ENCODE measurements at places on chromosomes 2 and 18. TPM values are rescaled to one million over a fixed set of nuclear protein-coding genes. Genes with fewer than 3 reads are reported as not detected.
A peak's percentile ranks its signal among the peaks of the same experiment; 100 is the strongest.

DNA sequence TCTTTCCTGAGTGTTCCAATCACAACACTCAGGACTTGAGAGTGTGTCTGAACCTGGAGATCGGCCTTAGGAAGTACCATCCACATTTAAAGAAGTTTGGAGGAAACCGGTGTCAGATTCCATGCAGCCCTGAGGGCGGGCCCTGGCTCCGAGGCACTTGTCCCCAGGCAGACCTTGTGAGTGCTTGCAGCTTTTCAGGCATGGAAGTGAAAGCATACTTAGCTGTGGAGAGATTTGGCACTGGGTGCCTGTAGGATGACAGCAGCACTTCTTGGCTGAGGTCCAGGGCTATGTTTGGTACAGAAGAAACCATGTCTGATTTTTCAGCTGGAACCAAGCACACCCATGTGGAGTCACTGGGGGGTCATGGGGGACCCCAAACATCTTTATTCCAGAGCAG, 230.8 kb downstream of the SEPTIN10 start:
- DNase-seq = no peak

The STPG4 gene
- 0.64 TPM for total RNA-seq

DNA sequence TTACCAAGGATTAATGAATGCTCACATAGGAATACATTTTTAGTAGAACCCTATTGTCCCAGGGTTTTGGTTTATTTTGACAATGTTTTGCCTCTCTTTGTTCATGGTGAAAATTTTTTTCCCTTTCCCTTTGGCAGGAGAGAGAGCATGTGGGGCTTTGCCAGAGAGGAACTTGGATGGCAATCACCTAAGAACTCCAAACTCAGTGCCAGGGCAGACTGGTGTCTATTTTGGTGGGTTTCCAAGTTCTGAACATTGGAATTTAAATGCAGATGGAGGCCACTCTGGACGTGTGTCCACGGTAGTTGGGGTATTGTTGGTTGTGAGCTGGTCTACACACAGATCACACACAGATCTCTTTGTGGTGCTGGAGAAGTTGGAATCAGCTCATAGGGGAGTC, 2091.1 kb upstream of the PIK3C3 start:
- DNase-seq = no peak

GRCh38 chr2:49831698-49832367, 677.5 kb upstream of the FSHR start:
- DNase-seq = no peak

The RRM2 gene
- 496 TPM for total RNA-seq

The BOK gene
- not detected for total RNA-seq

The CGREF1 gene
- 1.3 TPM for total RNA-seq

The EPAS1 gene
- 7.9 TPM for total RNA-seq

GRCh38 chr18:50277942-50278341, 3.4 kb downstream of the MBD1 start:
- DNase-seq = no peak

- no peak for DNase-seq
Observed at GRCh38 chr18:58335223-58335622, 291.2 kb downstream of the NEDD4L start.

DNA sequence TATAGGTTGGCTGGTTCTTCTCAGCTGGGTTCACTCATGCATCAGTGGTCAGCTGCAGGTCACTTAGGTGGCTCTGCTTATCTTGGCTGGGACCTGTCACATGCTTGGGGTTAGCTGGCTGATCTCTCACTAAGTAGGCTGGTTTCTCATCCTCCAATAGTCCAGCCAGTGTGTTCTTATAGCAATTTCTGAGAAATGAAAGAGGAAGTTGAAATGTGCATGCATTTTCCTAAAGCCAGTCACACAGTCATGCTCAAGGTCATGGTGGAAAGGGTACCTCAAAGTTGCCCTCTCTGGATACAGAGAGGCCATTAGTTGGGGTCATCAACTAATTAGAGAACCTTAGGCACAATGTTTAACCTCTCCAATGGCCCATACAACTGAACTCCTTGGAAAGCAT, 64.4 kb downstream of the KLHL29 start:
- no peak for DNase-seq

DNA sequence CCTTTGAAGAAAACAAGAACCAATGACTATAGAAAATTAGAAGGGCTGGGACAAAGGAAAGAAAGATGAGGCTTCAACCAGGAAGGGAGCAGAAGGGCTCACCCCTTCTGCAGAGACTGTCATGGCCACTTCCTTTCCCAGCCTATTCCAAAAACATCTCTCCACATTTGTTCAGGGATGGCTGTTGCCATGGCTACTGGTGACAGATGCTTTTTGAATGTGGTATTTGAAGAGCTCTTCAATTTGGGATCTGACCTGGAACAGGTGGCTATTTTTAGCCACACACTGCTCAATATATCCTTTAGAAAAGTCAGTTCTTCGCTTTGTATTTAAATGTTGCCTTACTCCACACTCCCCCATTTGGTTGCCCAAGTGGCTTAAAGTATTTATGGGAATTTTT, 64.1 kb upstream of the LCLAT1 start:
- no peak for DNase-seq

DNA sequence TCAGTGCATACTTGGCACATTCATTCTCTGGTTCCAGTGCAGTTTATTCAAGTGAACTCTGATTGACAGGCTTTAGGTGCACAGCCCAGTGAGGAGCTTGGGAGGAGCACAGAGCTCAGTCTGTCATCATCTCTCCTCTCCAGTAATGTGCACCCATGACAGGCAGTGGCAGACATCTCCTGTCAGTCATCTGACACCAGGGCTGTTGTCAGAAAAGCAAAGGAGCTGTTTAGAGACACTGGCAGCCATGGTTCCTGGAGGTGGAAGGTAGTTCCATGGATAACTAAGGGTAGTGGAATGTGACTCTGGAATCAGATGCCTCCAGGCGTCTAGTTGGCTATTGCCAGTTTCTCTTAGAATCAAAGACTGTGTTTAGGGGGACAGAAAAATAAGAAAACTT, 308.8 kb downstream of the DCDC2C start:
- no peak for DNase-seq

The MC5R gene
- not detected for total RNA-seq

The ATOH8 gene
- total RNA-seq = 0.12 TPM

- no peak for DNase-seq
Observed at GRCh38 chr2:224165901-224166319, 126.8 kb upstream of the SERPINE2 start.

The C2orf72 gene
- not detected for total RNA-seq

GRCh38 chr2:201008296-201008829, 44.9 kb upstream of the ORC2 start:
- no peak for DNase-seq

The AFF3 gene
- total RNA-seq = 7.4 TPM

DNA sequence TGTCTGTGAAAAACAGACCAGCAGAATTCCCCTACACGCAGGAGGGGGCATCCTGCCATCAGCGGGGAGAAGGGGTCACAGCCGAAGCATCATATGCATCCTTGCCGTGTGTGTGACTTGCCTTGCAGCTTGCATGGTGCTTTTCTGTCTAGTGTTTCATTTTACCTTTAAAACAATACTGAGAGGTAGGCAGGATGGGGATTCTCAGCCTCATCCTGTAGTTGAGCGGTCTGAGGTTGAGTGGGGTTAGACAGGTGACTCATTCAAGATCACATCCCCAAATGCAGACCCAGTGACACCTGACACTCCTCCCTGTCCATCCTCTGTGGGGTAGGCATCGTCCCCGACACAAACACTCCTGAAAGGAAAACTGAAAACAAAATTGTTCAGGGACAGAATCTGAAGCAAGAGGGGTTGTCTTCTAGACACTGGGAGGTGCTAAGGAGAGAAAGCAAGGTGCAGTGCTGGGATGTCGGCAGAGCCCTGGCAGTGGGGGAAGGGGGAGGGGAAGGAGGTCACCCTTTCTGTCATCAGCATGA, 7.9 kb downstream of the ARL4C start:
- DNase-seq = peak; percentile 90

DNA sequence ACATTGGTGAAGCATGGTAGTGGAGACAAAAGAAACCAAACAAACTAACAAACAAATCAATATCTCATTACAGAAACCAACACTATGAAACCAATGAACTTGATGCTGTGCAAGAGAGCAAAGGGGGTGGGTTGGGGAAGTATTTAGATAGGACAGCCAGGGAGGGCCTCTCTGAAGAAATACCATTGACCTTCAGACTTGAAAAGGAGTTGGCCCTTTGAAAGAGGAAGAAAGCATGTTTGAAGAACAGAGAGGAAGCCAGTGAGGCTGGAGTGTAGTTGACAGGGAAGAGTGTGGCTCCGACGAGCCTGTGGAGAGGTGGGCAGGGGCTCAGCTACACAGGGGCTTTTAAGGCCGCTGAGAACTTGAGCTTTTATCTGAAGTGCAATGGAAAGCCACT, 151.0 kb upstream of the GATA6 start:
- DNase-seq = no peak

- no peak for DNase-seq
Observed at GRCh38 chr2:71608034-71608433, 154.7 kb downstream of the DYSF start.

The LIMS4 gene
- total RNA-seq = not detected

The ZNF396 gene
- 0.50 TPM for total RNA-seq

The C2orf80 gene
- not detected for total RNA-seq

The PROKR1 gene
- not detected for total RNA-seq

GRCh38 chr2:240427729-240428128, 7.7 kb upstream of the GPC1 start:
- DNase-seq = no peak

DNA sequence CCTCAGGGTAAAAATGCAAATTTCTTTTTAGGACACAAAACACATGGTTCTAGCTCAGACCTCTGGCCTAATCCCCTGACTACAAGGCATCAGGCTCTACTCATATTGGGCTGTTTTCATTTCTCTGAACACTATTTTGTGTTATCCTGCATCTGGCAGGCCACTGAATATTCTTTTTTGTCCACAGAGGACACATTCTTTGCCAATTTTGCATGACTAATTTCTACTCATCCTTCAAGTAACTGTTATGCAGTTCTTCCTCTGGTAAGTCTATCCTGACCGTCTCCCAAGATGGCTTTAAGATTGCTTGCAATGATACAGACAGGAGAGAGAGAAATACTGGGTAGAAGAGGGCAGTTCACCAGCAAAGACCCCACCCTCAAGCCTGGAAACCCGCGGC, 107.6 kb upstream of the RGPD4 start:
- no peak for DNase-seq

GRCh38 chr2:216151313-216152025, 42.3 kb downstream of the XRCC5 start:
- no peak for DNase-seq

The ABCG5 gene
- not detected for total RNA-seq

GRCh38 chr18:13161276-13161899, 57.2 kb upstream of the LDLRAD4 start:
- DNase-seq = no peak

The TGFA gene
- total RNA-seq = 0.07 TPM

The CNNM4 gene
- total RNA-seq = 8.3 TPM

DNA sequence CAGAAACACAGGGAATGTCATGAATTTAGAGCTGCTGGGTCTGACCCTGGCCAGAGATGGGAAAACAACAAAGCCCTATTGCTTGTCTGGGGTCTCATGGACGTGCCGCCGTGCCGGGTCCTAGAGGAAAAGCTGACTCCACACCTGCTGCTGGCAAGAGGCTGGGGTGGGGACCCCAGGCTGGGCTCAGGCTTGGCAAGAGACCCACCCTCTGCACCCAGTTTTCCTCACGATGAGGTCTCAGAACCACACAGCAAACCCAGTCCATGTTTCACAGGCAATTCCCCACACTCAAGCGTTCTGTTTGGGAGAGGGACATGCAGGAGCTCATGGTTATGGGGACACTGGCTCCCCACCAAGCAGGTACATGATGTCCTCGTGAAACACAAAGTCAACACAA, 367.3 kb upstream of the SALL3 start:
- DNase-seq = no peak

The FAHD2B gene
- 22.1 TPM for total RNA-seq

The NOL4 gene
- total RNA-seq = not detected

DNA sequence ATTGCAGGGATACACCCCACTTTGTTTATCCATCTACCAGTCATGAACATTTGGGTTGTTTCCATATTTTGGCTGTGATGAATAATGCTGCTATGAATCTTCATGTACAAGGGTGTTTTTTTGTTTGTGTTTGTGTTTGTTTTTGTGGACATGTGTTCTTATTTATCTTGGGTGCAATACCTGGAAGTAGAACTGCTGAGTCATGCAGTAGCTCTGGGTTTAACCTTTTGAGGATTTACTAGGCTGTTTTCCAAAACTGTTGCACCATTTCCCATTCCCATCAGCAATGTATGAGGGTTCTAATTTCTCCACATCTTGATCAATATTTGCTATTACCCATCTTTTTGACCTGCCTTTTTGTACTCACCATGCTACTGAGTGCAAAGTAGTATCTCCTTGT, 140.0 kb upstream of the CYP1B1 start:
- DNase-seq = no peak

The C1QL2 gene
- not detected for total RNA-seq

The METTL5 gene
- 61.6 TPM for total RNA-seq

DNA sequence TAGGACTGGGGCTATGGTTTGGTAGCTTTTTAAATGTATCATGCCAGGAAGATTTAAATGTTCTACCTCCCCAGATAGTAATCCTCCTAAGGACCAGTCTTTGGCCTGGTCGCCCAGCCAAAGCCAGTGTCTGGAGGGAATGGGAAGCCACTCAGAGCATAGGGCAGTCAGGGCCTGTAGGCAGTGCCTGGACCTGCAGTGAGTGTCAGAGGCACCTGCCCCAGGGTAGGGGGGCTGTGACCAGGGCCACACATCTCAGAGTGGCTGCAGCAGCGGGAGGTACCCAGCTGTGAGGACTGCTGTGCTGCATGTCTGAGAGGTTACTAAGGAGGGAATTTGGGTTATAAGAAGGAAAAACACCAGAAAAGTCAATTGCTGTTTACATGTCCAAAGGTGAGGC, 57.7 kb downstream of the MYT1L start:
- no peak for DNase-seq

DNA sequence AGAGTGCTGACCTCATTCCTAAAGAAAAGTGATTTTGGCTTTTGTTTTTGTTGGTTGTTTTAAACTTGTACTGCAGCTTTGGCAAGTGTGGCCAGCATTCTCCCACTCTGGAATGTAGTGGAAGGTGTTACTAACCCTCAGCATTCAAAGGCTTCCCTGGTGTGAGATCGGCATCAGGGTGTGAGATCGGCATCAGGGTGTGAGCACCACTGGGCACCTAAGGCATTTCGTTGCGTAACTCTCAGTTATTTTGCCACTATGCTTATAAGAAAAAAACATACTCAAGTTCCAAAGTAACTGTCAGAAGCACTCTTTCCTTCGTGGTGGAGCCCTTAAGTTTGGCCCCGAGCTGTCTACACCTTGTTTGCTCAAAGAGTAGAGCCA, 1.7 kb downstream of the CYBRD1 start:
- no peak for DNase-seq

The GCG gene
- not detected for total RNA-seq

GRCh38 chr2:205463466-205464025, 218.8 kb upstream of the NRP2 start:
- DNase-seq = no peak

GRCh38 chr2:113216321-113216720, 42.5 kb downstream of the PSD4 start:
- no peak for DNase-seq

The EMILIN1 gene
- 0.56 TPM for total RNA-seq

GRCh38 chr2:46878886-46879285, 36.7 kb downstream of the MCFD2 start:
- DNase-seq = no peak

The FAM237A gene
- total RNA-seq = not detected
